ENCODE measurements at places on chromosomes 7 and 10.

DNA sequence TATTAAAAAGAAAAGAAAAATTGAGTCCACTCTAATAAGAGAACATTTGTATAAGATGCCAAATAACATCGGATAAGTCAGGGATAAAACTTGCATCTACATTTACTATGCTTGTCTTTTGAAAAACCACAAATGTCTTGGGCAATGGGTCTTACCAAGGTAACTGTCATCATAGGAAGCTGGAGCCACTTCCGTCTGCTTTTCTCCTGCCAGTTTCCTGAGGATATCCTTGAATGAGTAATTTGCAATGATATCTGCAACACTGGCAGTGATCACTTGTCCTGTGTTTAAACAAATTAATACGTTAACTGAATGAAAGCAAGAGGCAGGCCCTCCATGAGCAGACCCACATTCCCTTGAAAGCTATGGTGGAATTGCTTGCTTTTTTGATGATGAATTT lies 47.3 kb downstream of the ITGA8 start:
- no peak for DNase-seq

GRCh38 chr10:7493996-7494395 lies 83.2 kb upstream of the SFMBT2 start:
- DNase-seq, result no peak

GRCh38 chr10:14408139-14408538 lies 77.4 kb upstream of the FRMD4A start:
- DNase-seq, result no peak

- DNase-seq, result no peak
Observed at GRCh38 chr7:138727336-138728099, 26.4 kb upstream of the SVOPL start.

Measured in ELF-1 (cell line).